ENCODE measurements at places on chromosomes 7 and 10. TPM values are rescaled to one million over a fixed set of nuclear protein-coding genes. Genes with fewer than 3 reads are reported as not detected.

CYP17A1 gene
- polyA plus RNA-seq: 0.66 TPM

LRRC4 gene
- polyA plus RNA-seq: 7.2 TPM

PPIF gene
- 56.9 TPM for polyA plus RNA-seq

PRF1 gene
- 0.42 TPM for polyA plus RNA-seq

SLC16A9 gene
- polyA plus RNA-seq: 43.5 TPM

ELMO1 gene
- 10.9 TPM for polyA plus RNA-seq

CREB5 gene
- 11.9 TPM for polyA plus RNA-seq

RNF32 gene
- polyA plus RNA-seq: 3.7 TPM

NPSR1 gene
- polyA plus RNA-seq: not detected

A1CF gene
- 8.7 TPM for polyA plus RNA-seq

SYT15B gene
- polyA plus RNA-seq: 2.6 TPM

SCIN gene
- 110 TPM for polyA plus RNA-seq

PNLIPRP1 gene
- polyA plus RNA-seq: 0.15 TPM

TACR2 gene
- polyA plus RNA-seq: 0.47 TPM

ITGB8 gene
- polyA plus RNA-seq: 33.1 TPM

UROS gene
- 54.1 TPM for polyA plus RNA-seq

KLF14 gene
- 0.88 TPM for polyA plus RNA-seq

SPDYE8 gene
- polyA plus RNA-seq: 0.83 TPM

RADIL gene
- 2.1 TPM for polyA plus RNA-seq

CPA4 gene
- polyA plus RNA-seq: 0.71 TPM

PTPRZ1 gene
- 3.0 TPM for polyA plus RNA-seq

PNLIPRP2 gene
- polyA plus RNA-seq: 0.10 TPM

INMT gene
- polyA plus RNA-seq: 1.4 TPM

DNAJC9 gene
- polyA plus RNA-seq: 31.0 TPM

SPDYE5 gene
- 2.5 TPM for polyA plus RNA-seq

UBTD1 gene
- 9.8 TPM for polyA plus RNA-seq

SAP25 gene
- polyA plus RNA-seq: 4.6 TPM

GIMAP6 gene
- polyA plus RNA-seq: 16.3 TPM

ITGA8 gene
- 38.3 TPM for polyA plus RNA-seq

OPN1SW gene
- 1.0 TPM for polyA plus RNA-seq

PRSS37 gene
- polyA plus RNA-seq: 0.30 TPM

CALML5 gene
- not detected for polyA plus RNA-seq

LIPK gene
- polyA plus RNA-seq: not detected

CAV1 gene
- 24.1 TPM for polyA plus RNA-seq

RASA4B gene
- 24.9 TPM for polyA plus RNA-seq

TRPV6 gene
- 10.4 TPM for polyA plus RNA-seq

SPAM1 gene
- polyA plus RNA-seq: not detected

CNPY1 gene
- not detected for polyA plus RNA-seq

TUBAL3 gene
- polyA plus RNA-seq: 0.06 TPM

ZNF32 gene
- polyA plus RNA-seq: 60.6 TPM

CYP3A4 gene
- 0.17 TPM for polyA plus RNA-seq

NPY4R2 gene
- polyA plus RNA-seq: not detected

MYL10 gene
- polyA plus RNA-seq: not detected

PDZD7 gene
- polyA plus RNA-seq: 2.3 TPM

AGR2 gene
- 59.1 TPM for polyA plus RNA-seq

ADRA2A gene
- polyA plus RNA-seq: 6.0 TPM
